ENCODE measurements at places on chromosomes 7 and 10.

GRCh38 chr7:12158334-12159060 is 52.6 kb upstream of the TMEM106B start:
- no peak for DNase-seq

- DNase-seq: no peak
Measured at GRCh38 chr10:122632031-122632430, 67.6 kb downstream of the C10orf120 start.

- DNase-seq: no peak
Measured at GRCh38 chr7:84512055-84512454, 317.5 kb upstream of the SEMA3A start.

- no peak for DNase-seq
Measured at GRCh38 chr10:12685261-12686058, 316.1 kb downstream of the CCDC3 start.

DNA sequence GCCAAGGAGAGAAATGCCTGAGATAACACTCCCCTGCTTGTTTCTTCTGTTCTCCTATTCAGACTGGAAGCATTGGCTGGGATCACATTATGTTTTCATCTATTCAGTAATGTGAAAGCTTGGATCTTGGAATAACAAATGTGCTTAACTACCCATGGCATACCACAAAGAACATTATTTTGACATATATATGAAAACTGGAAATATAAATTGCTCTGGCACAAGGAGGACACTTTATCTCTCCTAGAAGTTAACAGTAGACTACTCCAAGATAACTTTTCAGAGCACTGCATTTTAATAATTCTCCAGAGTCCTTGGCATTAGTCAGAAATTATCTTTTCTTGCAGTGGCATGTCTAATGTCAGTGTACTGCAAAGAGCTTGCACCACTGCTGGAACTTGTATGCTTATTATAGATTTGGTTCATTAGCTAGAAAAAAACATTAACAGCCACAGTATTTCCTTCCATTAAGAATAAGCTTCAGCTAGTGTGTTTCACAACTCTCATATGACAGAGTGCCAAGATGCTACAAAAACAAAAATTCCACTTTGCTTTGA is 169.3 kb upstream of the LRRN3 start:
- no peak for DNase-seq

GRCh38 chr10:77315496-77316129 is 322.0 kb downstream of the KCNMA1 start:
- DNase-seq: peak; percentile 25

DNA sequence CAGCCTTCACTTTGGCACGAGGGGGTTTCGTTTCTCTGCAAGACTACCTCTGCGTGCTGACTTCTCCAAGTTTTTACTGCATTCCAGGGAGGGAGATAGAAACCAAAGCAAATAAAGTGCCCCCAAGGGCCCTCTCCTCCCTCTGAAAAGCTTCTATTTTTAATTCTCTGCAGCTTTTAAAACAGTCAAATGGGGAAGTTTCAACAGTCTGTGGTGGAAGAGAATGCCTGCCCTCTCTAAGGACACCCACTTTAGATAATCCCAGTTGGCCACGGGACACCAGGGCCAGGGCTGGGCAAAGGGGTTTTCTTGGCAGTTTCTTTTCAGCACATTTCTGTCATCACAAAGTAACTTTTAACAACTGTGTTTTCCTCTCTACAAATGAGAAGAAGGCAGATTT is 386.7 kb upstream of the NPVF start:
- DNase-seq: no peak

GRCh38 chr10:104293011-104293410 is 24.0 kb downstream of the GSTO2 start:
- DNase-seq: no peak

- no peak for DNase-seq
Measured at GRCh38 chr7:45176091-45176490, 18.5 kb downstream of the RAMP3 start.

GRCh38 chr10:125641398-125641797 is 41.6 kb downstream of the TEX36 start:
- no peak for DNase-seq

DNA sequence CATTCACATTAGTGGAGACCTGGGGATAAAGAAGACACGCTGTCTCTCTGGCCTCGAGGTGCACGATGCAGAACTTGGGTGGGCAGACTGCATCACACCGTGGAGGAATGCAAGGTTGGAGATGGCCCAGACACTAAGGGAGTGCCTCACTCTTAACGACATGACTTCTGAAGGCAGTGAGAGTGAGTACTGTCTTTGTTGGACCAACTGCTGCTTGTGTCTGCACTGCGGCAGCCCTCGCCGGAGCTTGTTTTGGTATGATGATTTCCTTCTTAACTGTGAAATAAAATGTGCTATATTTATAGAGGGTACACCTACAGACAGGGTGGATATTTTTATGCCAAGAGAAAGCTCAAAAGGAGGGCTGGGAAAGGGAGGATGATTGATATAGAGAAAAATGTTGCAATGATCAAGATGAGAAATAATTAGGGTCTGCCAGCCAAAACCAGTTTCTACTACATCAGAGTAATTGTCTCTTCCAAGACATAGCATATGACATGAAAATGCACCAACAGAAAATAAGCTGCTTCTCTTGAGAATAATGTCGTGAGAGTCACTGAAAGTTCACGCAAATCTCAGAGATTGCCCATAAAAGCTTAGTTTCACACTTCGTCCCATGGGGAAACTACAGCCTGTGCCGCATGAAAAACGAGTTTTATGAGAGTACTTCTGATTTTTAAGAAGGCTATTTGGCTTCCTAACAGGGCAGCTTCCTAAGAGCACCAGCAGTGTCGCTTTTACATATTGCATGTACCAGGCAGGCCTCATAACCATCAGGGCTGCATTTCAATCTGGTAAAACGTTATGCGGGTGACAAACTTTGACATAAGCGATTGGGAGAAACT is 127.1 kb downstream of the TAX1BP1 start:
- DNase-seq: no peak

DNA sequence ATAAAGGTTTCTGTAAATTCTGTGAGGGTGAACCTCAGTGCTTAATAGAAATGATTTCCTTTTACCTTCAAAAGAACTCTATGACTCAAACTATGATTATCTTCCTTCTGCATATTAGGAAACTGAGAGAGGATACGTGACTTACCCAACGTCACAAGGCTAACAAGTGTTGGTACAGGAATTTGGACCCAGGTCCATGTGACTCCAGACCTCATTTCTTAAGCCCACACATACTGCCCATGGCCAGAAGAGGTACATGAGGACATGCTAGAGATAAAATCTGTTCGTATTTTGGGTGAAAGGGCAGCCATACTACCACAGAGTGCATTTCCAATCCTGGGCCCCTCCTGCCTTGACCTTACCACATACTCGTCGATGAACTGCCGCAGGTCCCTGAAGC is 61.5 kb upstream of the TM9SF3 start:
- DNase-seq: no peak

- no peak for DNase-seq
Measured at GRCh38 chr7:99096124-99096887, 47.6 kb downstream of the SMURF1 start.

- DNase-seq: no peak
Measured at GRCh38 chr10:114829160-114829909, 7.8 kb downstream of the FHIP2A start.

DNA sequence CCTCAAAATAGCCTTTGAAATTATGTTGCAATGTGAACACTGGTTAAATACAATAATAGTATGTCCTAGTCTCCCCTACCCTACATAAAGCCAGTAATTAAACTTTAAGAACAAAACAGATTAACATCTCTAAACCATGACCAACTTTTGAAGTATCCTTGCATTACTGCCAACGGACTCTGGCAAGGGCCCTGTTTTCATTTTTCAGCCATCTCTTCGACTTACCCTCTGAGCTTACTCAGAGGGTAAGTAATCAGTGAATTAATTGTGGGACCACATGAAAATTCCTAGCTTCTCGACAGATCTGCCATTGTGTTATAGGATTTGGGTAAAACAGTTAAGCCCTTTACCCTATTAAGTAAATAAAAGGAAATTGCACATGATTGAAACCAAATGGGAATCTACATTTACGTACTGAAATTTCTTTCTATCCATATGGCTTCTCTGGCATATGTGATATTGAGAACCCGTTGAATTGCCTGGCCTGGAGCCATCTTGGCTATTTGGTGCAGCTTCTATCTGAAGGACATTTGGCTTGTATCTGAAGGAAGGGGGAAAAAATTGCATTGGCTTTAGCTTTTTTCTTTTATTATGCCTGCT is 39.6 kb downstream of the DYNC1I1 start:
- peak; percentile 77 for DNase-seq

- no peak for DNase-seq
Measured at GRCh38 chr10:22752272-22752889, 38.0 kb upstream of the PIP4K2A start.

- no peak for DNase-seq
Measured at GRCh38 chr7:115226410-115226809, 304.5 kb downstream of the MDFIC start.

GRCh38 chr7:147775516-147776284 is 814.9 kb upstream of the C7orf33 start:
- DNase-seq: no peak

DNA sequence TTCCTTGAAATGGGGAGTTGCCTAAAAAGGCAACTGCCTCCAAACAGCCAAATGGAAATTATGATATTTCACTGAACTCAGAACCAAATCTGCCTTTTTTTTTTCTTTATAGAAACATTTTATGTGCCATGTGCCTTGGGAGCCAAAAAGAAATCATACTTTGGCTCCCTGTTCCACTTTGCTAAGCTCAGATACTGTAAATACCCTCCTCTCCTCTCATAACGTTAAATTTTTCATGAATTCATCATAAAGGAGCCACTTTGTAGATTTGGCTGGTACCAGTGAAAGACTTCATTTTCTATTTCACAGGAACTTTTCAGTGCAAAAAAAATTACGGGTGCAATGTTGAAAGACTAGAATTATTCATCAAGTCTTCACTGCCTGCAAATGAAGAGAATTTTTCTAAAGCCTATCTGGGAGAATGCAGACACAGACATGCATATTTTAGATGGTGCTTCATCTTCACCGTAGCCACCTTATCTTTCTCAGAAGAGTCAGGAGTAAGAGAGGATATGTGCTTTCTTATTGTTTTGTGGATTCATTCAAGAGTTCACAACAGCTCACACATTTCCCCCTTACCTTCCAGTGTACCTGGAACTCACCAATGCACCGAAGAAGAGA is 742.3 kb upstream of the GALNT17 start:
- no peak for DNase-seq

GRCh38 chr7:50160206-50160605 is 67.2 kb upstream of the ZPBP start:
- no peak for DNase-seq

- DNase-seq: no peak
Measured at GRCh38 chr10:110456523-110457091, 41.1 kb upstream of the DUSP5 start.

- no peak for DNase-seq
Measured at GRCh38 chr10:70603449-70603801, 884 bp upstream of the PRF1 start.

GRCh38 chr7:128053023-128053422 is 21.8 kb upstream of the LRRC4 start:
- no peak for DNase-seq

- DNase-seq: no peak
Measured at GRCh38 chr7:74481458-74482196, 27.9 kb downstream of the GTF2IRD1 start.

- DNase-seq: no peak
Measured at GRCh38 chr10:11759347-11759746, 17.2 kb downstream of the ECHDC3 start.

DNA sequence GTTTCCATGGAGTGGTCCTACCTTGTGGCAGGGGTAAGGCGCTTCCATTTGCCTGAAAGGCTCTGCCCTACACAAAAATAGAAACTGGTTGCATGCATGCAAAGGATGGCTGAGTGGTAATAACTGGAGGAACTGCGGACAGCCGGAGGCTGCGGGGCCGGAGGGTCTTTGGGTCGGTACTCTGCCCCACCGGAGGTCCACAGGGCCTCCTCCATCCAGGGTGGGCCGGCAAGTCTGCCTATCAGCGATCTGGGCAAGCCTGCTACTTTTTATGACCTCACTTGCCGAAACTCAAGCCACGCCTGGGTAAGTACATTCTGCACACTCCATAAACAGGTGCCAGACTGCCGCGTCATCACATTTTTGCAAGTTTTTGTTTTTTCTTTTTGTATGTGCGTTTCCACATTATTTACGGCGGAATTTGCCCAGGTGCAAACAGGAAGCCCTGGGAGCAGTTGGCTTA is 30.0 kb downstream of the TACC2 start:
- no peak for DNase-seq

DNA sequence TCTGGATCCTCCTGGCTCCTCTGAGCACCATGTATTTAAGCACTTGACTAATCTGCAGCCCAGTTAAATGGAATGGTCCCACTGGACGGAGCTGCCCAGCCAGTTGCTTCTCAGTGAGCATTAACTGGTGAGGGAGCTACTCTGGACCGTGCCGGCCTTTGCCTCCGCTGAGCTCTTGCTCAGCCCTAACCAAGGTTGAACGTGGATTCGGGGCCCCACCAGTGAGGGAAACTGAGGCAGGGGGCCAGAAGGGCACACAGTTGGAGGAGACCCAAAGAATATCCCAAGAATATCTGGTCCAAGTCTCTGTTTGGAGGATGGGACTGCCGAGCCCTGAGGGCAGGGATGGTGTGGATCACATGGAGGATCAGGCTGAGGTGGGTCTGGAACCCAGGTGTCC is 13.7 kb downstream of the ADCYAP1R1 start:
- no peak for DNase-seq

- DNase-seq: no peak
Measured at GRCh38 chr7:36276428-36277248, 113.0 kb upstream of the ANLN start.

Measured in DMS 273 treated with DMSO at 0.1 percent for 48 hours (cell line).